Thoracic aorta (tissue), 2 donors: ENCODE measurements at places on chromosomes 2 and 18. TPM values are rescaled to one million over a fixed set of nuclear protein-coding genes. Genes with fewer than 3 reads are reported as not detected.

WBP1 gene
- 27.4 TPM for total RNA-seq

GRCh38 chr2:181462033-181462432 lies 4.8 kb downstream of the ITGA4 start:
- no peak for DNase-seq

DNA sequence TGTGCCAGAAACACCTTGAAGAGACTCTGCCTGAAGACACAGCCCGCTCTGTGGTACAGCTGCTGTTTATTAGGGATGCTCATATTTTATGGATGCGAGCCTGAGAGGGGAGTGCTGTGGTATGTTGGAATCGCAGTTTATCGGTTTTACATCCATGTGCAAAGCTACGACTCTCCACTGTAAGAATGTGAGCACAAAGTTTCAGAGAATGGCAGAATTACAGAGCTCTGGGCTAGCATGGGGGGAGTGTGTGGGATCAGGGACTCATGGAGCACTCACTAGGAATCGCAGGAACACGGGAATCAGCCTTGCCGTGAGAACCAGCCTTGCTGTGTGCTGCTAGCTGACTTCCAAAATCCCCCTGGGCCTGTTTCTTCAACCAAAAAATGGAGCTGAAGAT lies 199.9 kb downstream of the RNF144A start:
- no peak for DNase-seq

DNA sequence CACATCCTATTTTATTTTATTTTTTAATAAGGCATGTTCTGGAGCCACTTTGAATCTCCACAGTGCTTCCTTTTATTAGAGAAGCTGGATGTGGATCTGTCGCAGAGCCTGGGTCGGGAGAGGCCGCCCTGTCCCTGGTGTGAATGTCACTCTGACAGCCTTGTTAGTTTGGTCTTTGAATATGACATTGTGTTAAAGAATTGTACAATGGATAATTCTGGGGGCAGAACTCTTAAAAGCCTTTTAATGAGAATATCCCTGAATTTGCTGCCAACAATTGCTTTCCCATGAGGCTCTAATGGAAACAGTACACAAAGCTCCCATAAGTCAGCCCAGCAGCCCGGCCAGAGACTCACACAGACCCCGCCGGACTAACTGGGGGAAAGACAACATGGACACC lies 82.4 kb downstream of the MTCL1 start:
- no peak for DNase-seq

DNA sequence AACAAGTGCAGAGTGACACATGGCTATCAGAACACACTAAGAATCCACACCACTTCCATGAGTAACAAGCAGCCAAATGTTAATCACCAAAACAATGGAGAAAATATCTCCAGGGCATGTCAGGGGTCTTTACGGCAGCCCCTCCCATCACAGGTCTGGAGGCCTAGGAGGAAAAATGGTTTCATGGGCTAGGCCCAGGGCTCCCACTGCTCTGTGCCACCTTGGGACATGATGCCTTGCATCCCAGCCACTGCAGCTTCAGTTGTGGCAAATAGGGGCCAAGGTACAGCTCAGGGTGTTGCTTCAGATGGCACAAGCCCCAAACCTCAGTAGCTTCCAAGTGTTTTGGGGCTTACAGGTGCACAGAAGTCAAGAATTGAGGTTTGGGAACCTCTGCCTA lies 66.6 kb downstream of the NEURL3 start:
- DNase-seq, result no peak

GRCh38 chr2:16763056-16763455 lies 97.4 kb upstream of the CYRIA start:
- no peak for DNase-seq

PLB1 gene
- total RNA-seq, result 19.2 TPM

DPP10 gene
- not detected for total RNA-seq

DNA sequence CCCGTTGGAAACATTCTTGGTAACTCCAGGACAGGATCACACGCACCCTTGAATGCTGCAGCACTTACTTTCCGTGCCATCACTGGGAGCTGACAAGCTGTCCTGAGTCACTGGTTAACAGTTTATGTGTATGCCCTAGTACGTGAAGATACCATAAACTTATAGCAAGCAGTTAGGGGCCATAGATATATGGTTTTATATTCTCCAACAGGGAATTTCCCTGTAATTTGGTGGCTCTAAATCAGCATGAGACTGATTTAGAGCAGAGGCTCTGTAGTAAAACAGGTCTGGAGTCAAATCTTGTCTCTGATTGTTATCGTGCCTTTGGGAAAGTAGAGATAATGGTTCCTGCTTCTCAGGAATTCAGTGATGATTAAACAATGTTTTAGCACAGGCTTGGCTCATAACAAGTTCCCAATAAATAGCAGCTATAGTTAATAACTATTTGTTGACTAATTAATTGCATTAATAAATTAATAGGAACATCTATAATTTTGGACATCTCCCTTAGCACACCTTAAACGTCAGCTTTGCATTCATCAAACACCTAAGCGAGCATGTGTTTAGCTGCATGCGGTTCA lies 215.2 kb downstream of the VAPA start:
- DNase-seq, result no peak

LYPD1 gene
- total RNA-seq, result not detected

DNA sequence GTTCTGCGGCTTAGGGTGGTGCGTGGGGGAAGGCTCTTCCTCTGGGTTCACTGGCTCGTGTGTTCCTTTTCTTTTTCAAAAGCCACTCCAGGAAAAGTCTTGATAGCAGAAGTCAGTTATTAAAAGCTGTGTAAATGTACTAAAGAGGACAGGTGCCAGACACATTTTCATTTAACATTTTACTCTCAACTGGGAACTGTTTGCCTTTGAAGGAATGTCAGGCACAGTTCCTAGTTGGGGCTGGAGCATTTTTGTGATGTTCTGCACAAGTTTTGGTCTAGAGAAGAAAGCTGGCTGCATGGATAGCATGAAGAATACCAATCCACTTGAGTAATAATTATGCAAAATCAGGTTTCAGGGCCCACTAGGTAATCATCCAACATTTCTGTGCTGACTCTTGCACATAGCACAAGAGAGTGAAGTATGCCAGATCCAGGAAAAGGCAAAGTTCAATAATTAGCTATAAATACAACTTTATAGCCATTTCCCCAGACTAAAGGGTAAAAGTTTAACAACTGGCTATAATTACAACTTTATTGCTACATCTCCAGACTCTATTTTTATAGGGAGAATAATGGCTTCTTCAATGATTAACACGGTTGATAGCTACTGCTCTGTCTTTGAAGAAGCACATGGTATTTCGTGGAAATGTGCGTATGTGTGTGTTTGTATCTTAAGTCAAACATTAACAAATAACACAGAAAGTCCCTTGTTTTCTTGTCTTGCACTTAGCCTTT lies 16.2 kb downstream of the SCYGR8 start:
- DNase-seq, result no peak

TBR1 gene
- total RNA-seq, result not detected
